ENCODE measurements at places on chromosomes 7 and 10.

GRCh38 chr7:132191418-132191817, 384.9 kb downstream of the PLXNA4 start:
- no peak for DNase-seq

DNA sequence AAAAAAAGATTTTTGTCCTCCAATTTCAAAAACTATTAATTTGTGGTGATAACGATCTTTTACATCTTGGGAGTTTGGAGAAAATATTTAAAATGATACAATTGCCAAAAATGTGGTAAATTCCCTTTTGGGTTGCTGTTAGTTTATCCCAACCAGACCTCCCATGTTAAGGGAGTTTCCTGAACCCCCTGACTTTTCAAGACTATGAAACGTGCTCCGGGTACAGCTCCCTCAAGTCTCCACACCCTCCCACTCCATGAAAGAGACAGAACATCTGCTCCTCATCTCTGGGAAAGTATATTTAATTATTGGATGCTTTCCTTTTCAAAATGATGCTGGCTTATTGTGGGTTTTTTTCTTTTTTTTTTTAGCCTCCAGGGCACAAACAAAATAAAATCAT, 534.6 kb upstream of the NRP1 start:
- no peak for DNase-seq

DNA sequence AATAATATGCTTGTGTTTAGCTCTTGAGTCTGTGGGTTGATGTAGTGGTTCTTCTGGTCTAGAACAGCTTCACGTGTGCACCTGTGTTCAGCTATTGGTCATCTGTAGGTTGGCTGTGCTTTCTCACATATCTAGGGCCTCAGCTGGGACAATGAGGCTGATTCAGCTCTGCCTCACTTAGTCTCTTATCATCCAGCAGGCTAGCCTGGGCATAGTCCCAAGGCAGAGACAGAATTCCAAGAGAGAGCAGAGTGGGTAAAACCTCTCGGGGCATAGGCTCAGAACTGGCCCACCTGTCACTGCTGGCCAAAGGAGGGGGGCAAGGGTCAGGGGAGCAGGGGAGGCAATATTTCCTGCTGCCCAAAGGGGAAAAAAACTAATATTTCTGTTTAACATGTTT, 32.0 kb upstream of the MXI1 start:
- no peak for DNase-seq

GRCh38 chr10:13890233-13891127, 303.7 kb downstream of the PRPF18 start:
- DNase-seq: no peak

DNA sequence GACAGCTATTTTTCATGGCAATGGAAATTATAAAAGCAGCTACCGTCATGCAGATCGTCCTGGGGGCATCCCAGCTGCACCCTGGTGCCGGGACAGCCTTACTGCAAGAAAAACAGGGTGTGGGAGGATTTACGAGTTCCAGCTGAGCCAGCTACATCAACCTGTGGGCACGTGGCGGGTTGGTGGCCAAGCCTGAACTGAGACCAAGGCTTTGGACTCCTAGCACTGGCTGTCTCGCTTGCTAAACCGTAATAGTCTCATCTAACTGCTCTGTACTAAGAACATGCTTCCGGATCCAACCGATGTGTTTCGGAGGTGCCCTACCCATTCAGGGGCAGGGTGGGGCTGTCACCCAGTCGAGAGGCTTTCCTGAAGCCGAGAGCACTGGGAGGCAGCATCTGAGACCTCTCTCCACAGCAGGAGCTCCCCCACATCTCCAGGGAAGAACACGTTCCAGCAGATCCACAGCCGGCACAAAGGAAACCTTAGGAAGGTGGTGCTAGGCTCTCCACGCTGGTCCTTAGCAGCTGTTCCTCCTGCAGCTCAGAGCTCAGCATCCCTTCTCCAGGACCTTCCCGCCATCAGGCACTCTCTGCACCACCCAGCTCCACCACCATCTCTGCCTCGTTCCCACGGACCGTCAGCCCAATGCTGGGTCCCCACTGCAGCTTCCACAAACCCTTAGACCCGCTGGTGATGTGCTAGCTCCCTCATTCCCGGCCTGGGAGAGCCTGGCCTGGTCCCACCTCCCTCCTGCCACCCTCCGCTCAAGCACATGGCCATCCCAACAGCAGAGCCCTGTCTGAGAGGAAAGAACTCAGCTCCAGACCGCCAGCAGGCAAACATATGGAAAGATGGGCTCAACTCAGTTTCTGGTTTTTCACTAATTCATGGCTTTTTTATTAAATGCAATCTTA, 158.5 kb downstream of the PTPRN2 start:
- no peak for DNase-seq

- DNase-seq: no peak
These were observed 2.1 kb upstream of the GIGYF1 start for GRCh38 chr7:100696123-100696521.

DNA sequence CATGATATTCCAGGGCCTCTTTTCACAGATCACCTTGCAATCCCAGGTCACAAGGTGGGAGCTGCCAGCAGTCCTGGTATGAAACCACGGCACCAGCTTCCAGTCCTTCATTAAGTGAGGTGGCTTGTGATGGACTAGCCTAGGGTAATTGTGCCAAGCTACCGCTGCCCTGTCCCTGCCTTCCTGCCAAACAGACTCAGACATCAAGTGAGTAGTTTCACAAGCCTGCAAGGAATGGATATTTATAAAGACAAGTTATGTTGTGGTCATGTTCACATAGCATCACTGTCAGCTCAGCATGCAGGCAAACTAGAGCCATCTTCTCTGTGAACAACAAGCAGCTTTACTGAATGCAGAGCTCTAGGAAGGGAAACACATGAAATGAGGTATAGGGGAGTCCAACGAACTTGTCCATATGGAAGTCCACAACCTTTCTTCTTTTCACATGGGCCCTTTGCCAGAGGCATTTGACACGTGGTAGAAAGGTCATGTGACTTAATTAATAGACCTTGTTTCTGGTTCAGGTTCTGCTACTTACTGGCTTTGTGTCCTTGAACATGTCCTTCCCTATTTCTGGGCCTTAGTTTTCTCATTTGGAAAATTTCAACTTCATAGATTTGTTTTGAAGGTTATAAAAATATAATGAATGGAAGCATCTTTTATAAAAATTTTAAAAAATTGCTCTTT, 1061.2 kb downstream of the KCNMA1 start:
- no peak for DNase-seq

GRCh38 chr7:3649250-3649649, 348.2 kb downstream of the SDK1 start:
- DNase-seq: no peak

DNA sequence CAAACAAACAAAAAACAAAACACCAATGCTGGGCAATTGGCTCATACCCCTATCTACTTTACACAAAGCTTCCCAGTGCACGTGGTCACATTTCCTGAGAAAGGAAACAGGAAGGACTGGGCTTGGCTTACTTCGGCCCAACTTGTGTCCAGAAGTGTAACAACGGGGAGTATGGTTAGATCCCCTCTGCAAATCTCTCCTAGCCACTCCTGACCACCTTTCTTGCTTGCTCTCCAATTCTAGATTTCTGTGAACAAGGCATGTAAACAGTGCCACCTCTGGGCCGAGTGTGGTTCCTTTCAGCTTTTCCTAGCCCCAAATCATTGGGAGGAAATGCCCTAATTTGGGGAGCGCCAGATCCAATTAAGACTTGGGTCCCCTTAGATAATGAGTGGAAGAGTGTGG, 21.0 kb upstream of the FRAT2 start:
- DNase-seq: no peak

DNA sequence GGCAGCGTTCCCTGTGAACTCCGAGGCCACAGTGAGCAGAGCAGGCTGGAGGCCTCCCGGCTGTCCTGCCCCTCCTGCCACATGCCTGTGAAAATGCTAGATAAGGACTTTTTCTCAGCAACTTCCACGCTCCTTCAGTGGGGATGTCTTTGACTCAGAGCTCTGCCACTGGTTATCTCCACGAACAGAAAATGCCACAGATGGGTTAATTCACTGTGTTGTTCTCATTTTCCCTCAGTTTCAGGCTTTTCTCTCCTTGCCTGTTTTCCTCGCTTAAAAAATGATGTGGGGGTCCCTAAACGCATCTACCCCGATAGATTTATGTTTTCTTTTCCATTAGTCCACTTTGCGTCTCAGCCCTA, 51.3 kb downstream of the IKZF1 start:
- no peak for DNase-seq

DNA sequence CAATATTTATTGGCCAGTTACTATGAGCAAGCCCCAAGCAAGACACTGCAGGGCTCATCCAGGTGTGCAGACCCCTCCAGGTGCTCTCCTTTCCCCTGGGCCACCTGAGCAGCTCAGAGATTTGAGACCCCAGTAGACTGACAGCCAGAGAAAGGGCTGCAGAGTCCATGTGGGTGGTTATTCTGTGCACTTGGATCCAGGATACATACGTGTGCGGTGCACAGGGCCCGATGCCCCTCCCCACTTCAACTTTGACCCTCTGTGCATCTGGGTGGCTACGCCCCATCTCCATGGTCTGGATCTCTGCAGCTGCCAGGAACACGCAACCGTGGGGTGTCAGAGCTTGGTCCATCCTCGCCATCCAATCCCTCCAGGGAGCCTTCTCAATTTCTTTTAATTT, 72.9 kb downstream of the MKI67 start:
- no peak for DNase-seq

- DNase-seq: no peak
These were observed 118.6 kb upstream of the BTBD16 start for GRCh38 chr10:122152544-122152943.

GRCh38 chr10:67788028-67788886, 49.7 kb downstream of the DNAJC12 start:
- peak; percentile 66 for DNase-seq

DNA sequence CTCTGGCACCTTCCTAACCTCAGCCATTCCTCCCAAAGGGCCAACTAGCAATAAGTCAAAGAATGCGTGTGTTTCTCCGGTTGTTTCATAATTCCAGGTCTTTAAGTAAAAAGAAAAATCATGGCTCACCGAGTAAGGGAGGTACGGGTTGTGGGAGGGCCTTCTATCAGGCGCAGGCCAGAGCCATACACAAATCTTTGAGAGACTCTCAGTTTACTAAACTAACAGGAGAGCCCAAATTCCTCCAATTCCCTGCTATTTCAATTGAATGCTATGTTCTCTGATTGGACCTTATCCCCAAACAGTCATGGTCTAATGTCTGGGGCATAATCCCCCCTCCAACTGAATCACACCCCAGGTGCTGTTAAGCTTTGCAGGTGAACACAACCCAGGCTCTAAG, 26.2 kb upstream of the SLF2 start:
- no peak for DNase-seq

GRCh38 chr7:148726385-148726784, 27.7 kb downstream of the CUL1 start:
- no peak for DNase-seq

DNA sequence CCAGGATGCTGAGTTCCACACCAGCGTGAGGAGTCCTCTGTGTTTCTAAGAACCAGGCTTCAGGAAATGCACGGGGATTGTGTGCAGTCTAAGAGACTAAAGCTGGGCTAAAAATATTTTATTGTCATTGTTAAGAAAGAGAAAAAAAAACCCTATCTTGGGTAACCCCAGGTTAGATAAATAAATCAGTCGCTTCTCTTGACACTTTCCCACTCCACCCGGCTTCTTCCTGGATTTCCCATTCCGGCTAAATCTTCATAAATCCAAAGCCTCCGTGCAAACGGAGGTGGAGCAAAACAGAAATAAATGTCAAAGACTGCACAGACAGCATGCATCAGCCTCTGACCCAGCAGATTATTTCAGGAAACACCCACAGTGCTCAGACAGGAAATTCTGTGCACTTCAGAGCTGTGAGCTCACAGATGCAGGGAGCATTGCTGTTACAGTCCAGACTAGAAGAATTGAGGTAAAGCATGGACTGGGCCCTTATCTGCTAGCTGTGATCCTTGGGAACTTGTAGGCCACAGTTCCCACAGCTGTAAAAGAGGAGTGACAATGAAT, 44.8 kb upstream of the GRID1 start:
- no peak for DNase-seq

- no peak for DNase-seq
These were observed 312.5 kb upstream of the CHRM2 start for GRCh38 chr7:136555933-136556332.

DNA sequence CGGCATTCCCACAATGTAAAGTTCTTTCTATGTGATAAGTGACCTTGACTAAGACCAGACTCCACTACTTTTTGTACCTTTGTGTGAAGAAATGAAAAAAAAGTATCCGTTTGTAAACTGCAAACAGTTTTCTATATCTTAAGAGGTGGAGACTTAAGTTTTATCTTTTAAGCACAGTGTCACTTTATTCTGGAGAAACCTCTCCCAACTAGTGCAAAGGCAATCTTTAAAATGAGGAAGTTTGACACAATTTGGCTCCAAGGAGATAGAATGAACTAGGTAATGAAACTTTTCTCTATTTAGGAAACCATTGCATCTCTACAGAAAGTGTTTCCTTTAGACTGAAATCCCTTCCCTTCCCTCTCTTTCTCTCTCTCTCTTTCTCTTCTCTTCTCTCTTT, 122.9 kb downstream of the SAMD9 start:
- DNase-seq: no peak

DNA sequence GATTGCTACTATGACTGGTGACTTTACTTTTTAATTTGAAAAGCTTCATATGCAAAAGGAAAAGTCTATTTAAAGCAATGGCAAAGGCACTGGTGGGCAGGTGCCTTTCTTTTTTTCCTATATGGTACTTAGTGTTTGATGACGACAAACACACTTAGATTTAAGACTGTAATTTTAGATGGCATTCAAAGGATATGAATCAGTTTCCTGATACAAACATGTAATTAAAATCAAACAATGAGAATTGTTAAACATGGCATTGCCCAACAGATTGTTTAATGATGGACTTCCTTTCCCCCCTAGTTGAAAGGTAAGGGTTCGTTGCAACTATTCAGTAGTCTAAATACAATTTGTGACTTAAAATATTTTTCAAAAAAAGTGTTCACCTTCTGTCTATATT, 106.5 kb upstream of the SEMA3C start:
- no peak for DNase-seq

DNA sequence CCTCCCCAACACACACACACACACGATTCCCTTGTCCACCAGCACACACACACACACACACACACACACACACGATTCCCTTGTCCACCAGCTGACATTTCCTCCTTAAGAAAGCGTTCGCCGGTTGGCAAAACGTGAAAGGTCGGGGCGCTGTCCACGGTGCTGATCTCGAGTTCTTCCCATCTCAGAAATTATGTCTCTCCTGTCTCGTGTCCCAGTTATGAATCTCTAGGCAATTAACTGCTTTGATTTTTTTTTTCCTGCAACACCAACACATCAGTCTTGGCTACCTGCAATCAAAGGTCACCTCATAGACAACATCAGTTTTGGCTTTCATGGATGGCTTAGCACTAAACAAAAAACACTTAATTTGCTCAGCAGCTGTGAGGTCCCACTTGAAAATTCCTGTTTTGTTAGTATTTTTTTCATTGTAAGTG, 1.9 kb downstream of the INA start:
- DNase-seq: no peak

DNA sequence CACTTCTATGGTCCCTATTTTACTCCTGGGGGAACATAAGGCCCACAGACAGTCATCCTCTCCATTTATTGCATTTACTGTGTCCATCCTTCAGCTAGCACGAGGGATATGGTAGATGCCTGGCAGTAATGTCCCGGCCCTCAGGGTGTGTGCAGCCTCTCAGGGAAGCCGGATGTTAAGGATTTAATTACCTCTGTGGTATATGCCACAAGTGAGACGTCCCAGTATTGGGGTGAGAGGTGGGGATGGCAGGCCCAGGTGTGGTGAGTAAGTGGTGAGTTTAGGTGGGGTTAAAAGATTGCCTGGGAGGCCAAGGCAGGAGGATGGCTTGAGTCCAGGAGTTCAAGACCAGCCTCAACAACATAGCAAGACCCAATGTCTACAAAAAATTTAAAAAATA, 144.9 kb downstream of the SH3PXD2A start:
- DNase-seq: no peak

Measured in NK-92 treated with Interleukin-12 subunit alpha and Interleukin-12 subunit beta, amount 100 ng/mL, for 24 hours (cell line).